ENCODE measurements at places on chromosomes 12 and 14.

DNA sequence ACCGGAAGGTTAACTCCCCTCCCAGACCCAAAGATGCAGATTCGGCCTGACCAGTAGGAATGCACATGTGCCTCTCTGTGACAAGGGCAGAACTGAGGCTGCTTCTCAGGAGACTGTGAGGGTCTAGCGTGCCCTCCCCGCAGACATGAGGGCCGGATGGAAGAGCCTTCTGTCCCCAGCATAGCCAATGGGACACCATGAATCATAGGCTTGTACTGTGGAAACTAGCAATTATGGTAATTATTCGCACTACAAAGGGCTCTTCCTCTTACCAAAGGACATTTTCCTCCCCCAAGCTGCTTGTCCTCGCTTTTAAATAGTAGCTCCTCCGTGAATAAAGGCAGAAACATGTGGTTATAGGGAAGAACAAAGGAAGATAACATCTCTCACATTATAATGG is 6.2 kb downstream of the COA8 start:
- DNase-seq: no peak

- DNase-seq: no peak
Observed at GRCh38 chr14:24064091-24064795, 7.1 kb upstream of the CPNE6 start.

DNA sequence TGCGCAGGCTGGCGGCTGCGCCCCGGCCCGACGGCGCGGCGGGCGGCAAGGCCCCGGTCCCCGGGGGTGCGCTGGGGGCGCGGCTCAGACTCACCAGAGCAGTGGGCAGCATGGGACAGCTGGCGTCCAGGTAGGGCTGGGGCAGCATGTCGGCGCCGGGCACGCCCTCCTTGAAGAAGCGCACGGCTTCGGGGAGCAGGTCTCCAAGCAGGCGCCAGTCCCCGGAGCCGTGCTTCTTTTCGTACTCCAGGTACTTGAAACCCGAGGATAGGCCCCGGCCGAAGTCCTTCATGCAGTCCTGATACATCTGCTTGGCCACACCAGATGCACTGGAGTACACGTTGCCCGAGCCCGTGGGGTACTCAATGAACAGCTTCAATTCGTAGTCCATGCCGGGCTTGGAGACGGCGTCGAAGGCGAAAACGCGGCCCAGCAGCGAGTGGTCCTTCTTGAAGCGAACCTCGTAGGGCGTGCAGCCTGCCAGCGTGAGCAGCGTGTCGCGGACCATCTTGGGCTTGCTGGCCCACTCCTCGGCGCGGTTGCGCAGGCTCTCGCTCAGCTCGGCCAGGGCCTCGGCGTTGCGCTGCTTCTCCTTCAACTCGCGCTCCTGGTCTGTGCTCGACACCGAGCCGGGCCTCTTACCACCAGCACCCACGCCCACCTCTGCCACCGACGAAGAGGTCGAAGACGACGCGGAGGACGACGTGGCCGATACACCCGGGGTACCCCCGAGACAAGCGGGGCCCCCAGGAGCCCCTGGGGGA is 2.2 kb downstream of the IRF2BPL start:
- DNase-seq: no peak

DNA sequence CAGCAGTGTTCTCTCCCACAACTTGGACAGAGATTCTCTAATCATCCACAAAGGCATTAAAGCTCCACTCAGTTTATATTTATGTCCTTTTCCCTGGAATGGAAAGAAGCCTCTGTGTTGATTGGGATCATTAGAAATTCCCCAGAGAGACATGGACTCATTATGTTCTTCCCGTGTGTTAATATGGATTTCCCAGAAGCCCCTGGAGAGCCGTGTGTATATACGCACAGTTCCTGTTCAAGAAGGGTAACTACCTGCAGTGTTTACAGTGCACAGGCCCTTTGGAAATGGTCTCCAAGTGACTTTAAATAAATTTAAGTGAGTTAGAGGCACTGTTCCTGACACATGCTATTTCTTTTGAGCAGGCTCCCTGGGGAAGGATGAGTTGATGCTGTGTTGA is 428.0 kb upstream of the TMTC1 start:
- DNase-seq: no peak

DNA sequence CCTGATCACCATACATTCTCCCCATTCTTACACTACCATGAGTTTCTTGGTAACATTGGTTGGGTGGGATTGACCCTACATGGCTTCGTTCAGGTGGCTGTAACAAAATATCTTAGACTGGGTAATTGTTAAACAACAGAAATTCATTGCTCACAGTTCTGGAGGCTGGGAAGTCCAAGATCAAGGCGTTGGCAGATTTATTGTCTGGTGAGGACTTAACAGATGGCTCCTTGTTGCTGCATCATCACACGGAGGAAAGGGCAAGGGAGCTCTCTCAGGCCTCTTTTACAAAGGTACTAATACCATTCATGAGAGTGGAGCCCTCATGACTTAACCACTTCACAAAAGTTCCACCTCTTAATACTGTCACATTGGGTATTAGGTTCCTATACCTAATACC is 116.7 kb upstream of the EGLN3 start:
- no peak for DNase-seq

- DNase-seq: no peak
Observed at GRCh38 chr12:69642531-69642930, 31.8 kb upstream of the LRRC10 start.

DNA sequence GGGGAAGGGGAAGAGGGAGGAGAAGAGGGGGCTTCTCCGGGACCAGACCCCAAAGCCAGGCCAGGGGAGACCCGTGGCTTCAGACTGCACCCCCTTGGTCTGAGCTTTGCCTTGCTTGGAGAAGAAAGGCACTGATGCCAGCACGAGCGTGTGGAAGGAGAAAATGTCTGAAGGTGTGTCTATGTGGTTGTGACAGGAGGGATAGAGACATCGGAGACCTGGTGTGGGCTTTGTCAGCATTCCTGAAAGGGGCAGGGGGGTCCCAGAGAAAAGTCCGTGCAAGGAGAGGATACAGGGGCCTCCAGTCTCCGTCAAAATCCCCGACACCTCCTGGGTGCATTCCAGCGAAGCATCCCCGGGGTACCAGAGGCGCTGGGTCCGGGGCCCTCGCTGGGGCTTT is 139.0 kb upstream of the LHX5 start:
- no peak for DNase-seq

DNA sequence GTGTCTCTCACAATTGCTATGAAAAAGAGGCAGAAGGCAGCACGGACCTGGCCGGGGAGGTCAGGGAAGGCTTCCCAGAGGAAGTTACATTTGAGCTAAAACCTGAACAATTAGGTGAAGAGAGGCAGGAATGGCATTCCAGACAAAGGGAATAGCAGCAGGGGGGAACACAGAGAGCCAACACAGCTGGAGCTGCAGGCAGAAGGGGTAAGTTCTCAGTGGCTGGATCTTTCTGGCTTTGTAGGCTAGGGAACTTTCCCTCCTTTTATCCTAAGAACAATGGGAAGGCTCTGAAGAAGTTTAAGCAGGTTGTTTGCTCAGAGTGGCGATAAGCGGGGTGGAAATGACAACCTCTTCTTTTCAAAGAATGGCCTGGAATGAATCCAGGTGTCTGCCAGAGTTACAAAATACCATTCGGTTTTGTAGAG is 100.0 kb downstream of the PRIMA1 start:
- no peak for DNase-seq

- DNase-seq: no peak
Observed at GRCh38 chr12:13436182-13436581, 239.7 kb downstream of the EMP1 start.

GRCh38 chr14:62126879-62127478 is 364.8 kb downstream of the SNAPC1 start:
- DNase-seq: no peak

- DNase-seq: no peak
Observed at GRCh38 chr12:118544569-118544968, 168.2 kb downstream of the SUDS3 start.

GRCh38 chr12:80317307-80317706 is 126.7 kb upstream of the PTPRQ start:
- no peak for DNase-seq

- no peak for DNase-seq
Observed at GRCh38 chr12:65113621-65114035, 7.5 kb downstream of the WIF1 start.

DNA sequence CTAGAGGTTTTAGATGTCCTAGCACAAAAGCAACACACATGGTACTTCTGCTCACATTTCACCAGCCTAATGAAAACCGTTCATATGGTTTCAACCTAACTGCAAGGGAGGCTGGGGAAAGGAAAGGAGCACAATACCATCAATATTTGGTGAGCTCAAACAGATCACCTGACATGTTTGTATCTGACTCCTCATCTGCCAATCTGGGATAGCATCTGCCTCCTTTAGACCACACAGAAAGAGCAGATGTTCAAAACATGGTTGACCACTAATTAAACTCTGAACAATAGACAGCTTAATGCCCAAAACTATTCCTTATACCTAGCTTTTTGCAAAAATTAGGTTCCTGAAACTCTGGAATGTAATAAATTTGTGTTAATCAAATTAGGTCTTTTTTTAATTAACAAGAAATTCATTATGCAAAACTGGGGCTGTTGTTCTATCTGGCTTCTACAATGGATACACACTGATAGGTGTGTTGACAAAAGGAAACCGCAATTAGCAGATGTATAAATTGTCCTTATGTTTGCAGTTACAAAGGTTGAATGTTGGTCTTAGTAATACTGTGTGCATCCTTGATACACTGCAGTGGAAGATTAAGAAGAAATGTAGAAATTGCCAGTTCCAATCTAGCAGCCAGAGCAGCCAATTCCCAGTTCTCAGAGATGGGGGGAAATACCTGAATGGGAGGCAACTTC is 89.3 kb downstream of the DUSP6 start:
- DNase-seq: no peak

DNA sequence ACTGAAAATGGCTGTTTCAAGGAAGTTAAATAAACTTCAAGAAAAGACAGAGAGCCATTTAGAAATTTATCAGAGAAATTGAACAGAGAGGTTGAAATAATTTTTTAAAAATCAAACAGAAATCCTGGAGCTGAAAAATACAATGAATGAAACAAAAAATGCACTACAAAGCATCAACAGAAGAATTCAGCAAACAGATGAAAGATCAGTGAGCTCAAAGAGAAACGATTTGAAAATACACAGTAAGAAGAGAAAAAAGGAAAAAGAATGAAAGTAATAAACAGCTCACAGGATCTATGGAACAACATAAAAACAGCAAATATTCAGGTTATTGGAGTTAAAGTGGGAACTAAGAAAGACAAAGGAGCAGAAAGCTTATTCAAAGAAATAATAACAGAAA is 26.2 kb downstream of the COX16 start:
- no peak for DNase-seq

GRCh38 chr14:36028218-36028617 is 148.3 kb downstream of the PTCSC3 start:
- no peak for DNase-seq

- no peak for DNase-seq
Observed at GRCh38 chr12:94867066-94867855, 136.2 kb downstream of the NDUFA12 start.

GRCh38 chr12:27940245-27940644 is 32.3 kb downstream of the PTHLH start:
- DNase-seq: no peak

GRCh38 chr12:46930101-46930500 is 104.3 kb upstream of the SLC38A4 start:
- DNase-seq: no peak

DNA sequence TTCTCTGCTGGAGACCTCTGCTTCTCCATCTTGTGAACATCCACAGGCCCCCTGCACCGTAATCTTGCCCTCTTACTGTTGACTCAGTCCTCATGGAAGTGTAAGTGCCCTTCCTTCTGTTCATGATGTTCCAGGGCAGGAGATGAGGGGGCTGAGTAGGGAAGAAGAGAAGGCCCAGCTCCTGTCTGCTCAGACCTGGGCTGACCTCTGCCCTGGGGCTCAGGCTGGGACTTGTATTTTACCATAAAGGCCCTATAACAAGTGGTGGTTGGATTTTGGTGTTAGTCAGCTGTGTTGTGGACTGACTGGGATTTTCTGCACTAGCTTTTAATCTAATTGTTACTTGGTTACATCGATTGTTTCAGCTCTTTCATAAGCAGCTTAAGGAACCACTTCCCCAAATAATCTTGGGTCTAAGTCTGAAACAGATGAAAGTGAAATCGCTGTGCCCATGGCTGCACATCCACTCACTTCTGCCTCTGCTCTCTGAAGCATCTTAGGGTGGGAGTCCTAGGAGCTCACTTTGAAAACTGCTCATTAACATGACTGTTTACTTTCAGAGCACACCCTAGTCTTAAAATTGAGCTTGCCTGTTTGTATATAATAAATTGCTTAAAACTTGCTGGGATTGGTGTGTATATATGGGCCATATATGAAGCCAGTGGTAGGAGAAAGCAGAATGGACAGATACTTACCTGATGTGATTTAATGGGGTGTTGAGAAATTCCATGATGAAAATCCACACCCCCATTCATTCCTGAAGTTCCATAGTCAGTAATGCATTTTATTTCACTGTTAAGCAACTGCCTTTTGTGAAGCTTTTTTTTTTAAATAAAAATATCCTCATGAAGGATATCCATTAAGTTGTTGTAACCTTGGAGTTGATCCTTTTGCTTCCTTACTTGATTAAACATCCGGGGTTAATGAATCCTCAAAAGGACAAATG is 17.7 kb downstream of the C12orf71 start:
- DNase-seq: no peak

DNA sequence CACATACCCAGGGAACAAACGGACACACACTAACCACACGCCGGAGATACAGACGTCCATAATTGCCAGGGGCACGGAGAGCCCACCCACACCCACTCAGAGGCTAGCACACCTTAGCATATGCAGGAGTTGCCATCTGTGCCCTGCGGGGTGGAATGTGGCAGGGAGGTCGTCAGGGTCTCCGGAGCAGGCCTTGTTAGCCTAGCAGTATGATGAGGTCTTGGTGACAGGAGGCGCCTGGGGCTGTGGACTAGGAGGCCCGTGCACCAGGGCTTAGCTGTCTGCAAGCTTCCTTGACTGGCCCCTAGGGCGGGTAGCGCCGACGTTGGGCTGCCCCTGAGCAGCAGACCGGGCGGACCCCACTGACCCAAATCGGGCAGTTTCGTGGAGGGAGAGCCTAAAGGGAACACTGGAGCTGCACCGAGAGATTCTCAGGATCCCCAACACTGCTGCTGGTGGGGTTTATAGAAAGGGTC is 10.0 kb downstream of the STAC3 start:
- no peak for DNase-seq

- DNase-seq: no peak
Observed at GRCh38 chr12:107465625-107466024, 220.0 kb upstream of the PWP1 start.

- no peak for DNase-seq
Observed at GRCh38 chr12:15131431-15131830, 89.8 kb downstream of the RERG start.

GRCh38 chr12:15691388-15691787 is 97.8 kb downstream of the EPS8 start:
- no peak for DNase-seq

DNA sequence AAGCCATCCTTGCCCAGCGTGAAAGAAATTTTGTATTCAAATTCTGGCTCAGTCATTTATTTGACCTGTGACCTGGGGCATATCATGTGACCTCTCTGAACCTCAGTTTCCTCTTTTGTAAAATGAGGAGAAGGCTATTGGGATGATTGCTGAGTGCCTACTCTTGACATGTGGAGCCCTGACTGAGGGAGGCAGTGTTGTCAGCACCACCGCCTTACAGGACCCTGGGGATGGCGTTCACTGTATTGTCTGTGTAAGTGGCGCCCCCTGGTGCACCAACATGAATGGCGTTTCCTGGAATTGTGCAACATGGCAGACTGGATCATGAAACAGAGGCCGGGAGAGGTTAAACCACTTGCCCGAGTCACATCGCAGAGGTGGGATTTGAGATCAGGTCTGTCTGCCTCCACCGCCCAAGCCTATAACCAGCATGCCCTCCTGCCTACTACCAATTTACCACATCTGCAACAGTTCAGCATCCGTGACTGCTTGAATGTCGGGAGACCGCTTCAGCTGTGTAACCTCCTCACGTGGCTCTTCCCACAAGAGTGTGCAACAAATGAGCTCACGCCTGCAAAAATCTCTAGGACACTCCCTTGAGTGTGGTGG is 20.1 kb upstream of the CCDC63 start:
- peak; percentile 63 for DNase-seq

Data from stimulated activated CD8-positive, alpha-beta memory T cell treated with anti-CD3 and anti-CD28 coated beads, Interleukin-4, amount 100 ng/mL, for 1 hour (primary cell).